GM12878 (cell line): ENCODE measurements at places on chromosomes 2 and 18. TPM values are rescaled to one million over a fixed set of nuclear protein-coding genes. Genes with fewer than 3 reads are reported as not detected.

The CTAGE1 gene
- total RNA-seq = not detected in 2 replicates

The CRYGC gene
- total RNA-seq = not detected in 2 replicates

The ABCG8 gene
- not detected in 2 replicates for total RNA-seq

The LRRC30 gene
- not detected in 2 replicates for total RNA-seq

The UGT1A5 gene
- not detected in 2 replicates for total RNA-seq

The DNAH6 gene
- total RNA-seq = 0.31 and 0.35 TPM in 2 replicates

The ASPRV1 gene
- 0.53 and 0.59 TPM in 2 replicates for total RNA-seq

The ANKRD62 gene
- not detected in 2 replicates for total RNA-seq

GRCh38 chr18:79587779-79588635 lies 91.6 kb upstream of the CTDP1 start:
- DNase-seq = no peak

DNA sequence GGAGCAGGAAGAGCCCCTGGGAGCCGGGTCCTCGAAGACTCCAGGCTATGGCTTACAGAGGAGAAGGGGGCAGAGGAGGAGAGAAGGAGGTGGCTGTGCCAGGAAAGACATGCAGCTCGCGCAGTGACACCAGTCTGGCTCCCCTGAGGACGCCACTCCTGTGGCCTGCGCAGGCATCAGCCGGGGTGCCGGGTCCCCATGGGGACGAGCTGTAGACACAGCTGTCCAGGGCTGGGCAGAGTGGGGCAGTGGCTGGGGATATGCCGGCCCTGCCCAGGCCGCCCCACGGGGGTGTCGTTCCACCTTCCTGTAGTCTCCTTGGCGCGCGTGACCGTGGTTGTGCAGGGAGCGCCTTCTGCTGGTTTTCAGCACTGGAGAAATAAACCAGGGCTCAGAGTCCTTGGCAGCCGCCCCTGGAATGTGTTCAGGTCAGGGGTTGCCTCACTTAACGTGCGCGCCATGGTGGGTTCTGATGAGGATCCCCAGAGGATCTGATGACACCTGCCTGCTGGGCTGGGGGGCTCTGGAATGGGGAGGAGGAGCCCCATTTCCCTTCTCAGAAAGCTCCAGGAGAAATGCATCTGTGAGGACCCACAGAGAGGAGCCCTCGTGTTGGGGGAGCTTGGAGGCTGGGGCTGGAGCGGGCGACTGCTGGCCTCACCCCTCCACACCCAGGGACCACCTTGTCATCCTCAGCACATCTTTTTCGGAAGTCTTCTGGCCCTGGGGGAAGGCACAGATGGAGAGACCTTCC lies 26.7 kb downstream of the RAMP1 start:
- DNase-seq = no peak

GRCh38 chr2:4900242-4900641 lies 791.9 kb upstream of the SOX11 start:
- DNase-seq = no peak

- DNase-seq = no peak
Measured at GRCh38 chr2:200359552-200359951, 53.1 kb downstream of the SPATS2L start.

DNA sequence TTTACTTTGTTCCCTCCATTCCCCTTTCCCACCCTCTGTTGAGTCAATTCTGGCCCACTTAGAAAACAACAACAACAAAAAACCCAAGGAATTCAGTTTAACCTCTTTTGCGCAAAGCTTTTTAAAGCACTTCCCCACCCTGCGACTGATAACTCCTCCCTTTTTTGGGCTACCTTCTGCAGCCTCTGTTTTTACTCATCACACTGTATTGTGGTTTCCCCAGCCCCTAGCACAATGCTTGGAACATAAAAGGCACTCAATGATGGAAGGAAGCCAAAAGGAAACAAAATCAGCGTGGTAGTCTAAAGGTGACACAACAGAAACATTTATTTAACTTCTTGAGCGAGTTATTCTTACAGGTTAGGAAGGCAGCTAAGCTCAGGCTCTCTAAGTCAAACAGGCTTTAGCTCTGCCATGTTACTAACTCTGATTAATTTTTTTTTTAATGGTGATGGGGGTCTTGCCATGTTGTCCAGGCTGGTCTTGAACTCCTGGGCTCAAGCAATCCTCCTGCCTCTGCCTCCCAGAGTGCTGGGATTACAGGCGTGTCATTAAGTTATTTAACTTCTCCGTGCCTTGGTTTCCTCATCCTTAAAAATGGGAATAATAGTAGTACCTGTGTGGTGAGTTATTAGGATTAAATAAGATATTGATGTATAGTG lies 1.3 kb downstream of the CEP68 start:
- peak; percentile 76 for DNase-seq

DNA sequence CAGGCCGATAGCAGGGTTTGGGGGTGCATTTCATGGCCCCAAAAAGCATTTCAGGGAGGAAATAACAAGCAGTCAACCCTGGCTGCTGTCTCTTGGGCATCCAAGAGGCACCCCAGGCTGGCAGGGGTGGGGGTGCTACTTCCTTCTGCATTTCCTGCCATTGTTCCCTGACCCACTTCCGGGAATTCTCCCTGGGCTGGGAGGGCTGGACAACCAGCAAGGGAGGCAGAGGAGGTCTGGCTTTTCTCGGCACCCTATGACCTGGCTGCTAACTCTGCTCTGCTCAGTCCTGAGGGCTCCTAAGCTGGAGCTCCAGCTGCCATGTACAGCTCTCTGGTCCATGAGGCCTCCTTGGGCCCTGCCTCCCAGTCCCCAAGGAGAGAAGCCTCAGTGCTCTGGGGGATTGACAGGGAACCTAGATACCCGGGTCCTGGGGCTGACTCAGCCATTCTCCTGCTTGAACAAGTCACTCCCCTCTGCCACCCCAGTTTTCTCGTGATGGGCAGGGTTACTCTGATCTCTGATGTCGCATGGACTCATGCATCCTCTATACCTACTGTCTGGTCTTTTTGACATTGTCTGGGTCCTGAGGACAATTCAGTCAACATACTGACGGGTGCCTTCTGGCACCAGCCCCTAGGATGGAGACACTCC lies 47.2 kb downstream of the DYSF start:
- no peak for DNase-seq

GRCh38 chr18:69969491-69969890 lies 21.8 kb upstream of the CD226 start:
- no peak for DNase-seq

DNA sequence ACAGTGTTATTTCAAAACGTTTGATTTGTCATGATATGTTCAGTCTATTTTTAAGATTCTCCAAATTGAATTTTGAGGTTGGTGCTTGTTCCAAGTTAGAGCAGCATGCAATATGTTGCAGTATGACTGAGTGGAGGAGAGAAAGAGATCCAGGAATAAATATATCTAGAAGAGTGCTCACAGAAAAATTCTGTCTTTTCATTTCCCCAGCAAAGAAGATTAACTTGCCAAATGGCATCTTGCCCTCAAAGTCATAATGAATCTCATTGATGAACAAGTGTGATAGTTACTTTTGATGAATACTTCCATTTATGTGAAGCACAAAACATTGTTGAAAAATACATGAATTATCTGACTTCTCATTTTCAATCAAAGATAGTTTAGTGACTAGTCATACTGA lies 95.9 kb downstream of the KCNJ3 start:
- DNase-seq = no peak

- no peak for DNase-seq
Measured at GRCh38 chr2:96499061-96499960, 5.8 kb downstream of the NEURL3 start.

- no peak for DNase-seq
Measured at GRCh38 chr2:219289537-219290361, 10.6 kb downstream of the DNAJB2 start.

- DNase-seq = peak; percentile 87
Measured at GRCh38 chr2:231394211-231395141, 1.0 kb upstream of the B3GNT7 start.

DNA sequence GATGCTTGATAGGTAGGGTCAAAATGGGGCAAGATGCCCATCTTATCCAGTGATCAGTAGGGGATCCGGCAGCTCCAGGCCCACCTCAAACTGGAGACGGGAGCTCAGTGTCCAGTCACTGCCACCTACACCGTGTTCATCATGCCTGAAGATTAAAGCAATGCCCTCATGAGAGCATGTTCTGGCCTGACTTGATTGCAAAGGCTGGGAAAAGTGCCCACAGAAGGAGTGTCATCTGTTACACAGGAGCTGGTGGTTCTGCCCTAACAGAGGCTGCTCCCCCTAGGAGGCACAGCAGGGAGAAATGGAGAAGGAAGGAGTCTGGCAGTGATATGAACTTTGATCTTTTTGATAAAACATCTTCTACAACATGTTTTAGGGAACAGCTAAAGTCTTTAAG lies 92.3 kb downstream of the CCBE1 start:
- no peak for DNase-seq
